ENCODE measurements at places on chromosomes 4 and X. TPM values are rescaled to one million over a fixed set of nuclear protein-coding genes. Genes with fewer than 3 reads are reported as not detected.

DNA sequence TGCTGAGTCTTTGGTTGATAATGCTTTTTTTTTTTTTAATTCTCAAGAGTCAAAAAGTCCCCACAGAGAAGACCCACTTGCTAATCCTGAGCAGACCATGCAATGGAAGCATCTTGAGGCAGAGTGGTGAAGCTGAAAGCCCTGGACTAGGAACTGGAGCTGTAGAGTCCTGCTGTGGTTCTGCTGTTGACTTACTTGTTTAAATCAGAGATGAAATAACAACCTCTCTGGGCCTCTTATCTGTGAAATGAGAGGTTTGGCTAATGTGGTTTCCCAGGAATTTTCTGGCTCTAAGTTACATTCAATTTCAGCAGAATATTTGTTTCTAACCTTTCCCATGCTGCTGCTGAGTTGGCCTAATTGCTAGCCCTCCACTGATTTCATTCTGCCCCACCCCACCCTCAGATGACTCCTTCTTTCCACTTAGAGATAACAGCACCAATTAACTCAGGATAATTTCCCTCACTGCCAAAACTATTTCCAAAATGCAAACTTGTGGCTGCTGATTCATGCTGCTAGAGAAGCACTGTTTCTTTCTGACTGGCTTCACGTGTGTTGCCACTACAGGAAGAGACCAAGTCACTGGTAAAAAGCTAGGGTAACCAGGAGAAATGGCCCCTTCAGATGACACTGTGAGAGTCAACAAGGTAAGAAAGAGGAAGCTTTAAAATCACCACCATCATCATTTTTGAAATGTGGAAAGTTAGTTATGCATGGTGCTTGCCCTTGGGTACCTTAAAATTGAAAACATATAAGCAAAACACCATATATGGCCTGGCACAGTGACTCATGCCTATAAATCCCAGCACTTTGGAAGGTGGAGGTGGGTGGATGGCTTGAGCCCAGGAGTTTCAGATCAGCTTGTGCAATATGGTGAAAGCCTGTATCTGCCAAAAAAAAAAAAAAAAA is 326.4 kb downstream of the DCHS2 start:
- no peak for DNase-seq

- DNase-seq = no peak
These were observed 73.1 kb downstream of the FBXO8 start for GRCh38 chr4:174210354-174210753.

GRCh38 chr4:180940680-180941079 is 1302.5 kb upstream of the TENM3 start:
- DNase-seq = no peak

DNA sequence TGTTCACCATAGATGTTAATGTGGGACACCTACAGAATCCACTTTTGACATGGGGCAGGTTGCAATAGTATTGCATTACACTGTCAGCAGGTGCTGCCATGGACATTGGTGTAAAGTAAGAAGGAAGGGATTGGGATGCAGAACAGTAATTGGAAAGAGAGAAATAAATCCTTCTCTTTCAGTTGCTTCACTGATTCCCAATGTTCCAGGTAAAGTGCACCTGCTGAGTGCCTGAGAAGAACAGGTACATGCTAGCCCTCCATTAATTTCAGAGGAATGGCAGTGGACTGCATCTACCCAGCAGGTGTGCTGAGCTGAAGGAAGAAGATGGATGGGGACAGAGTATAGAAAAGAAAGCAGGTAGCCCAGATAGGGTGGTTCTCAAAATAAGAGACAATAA is 248.5 kb downstream of the TENM3 start:
- no peak for DNase-seq

- no peak for DNase-seq
These were observed 109.3 kb downstream of the ASB9 start for GRCh38 chrX:15160558-15161095.

- peak; percentile 76 for DNase-seq
These were observed 107.3 kb downstream of the AMMECR1 start for GRCh38 chrX:110210417-110211139.

GRCh38 chr4:183607894-183608293 is 51.1 kb downstream of the RWDD4 start:
- DNase-seq = no peak

DNA sequence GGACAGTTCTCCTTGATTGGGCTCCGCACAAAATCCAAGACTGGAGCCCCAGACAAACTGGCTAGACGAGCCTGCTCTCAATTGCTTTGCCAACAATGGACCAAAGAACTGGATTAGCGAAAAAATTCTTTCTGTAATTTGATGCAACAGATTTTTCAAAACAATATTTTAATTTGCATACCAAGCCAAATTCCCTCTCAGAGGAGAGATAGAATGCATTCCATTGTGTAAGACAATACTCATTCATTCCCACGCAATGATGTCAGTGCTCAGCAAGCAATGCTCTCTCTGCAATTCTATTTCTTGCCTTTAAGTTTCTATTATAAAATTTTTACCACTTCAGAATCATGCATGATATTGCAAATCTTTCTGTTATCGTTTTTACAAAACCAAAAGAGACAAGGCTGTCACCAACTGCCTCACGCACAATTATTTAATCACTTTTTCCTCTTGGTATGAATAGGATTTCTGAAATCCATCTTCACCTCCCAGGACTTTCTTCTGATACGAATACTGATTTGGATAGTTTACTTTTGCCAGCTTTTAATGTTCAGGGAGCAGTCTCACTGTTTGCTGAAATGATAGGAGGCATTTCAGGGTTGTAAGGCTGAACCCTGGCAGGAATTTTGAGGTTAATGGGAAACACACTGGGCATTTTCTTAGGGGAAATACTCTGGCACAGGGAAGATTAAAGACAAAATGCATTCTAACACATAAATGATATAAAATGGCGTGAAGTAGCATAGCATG is 46.1 kb upstream of the HCCS start:
- no peak for DNase-seq

GRCh38 chr4:124431653-124432192 is 280.8 kb downstream of the ANKRD50 start:
- peak; percentile 8 for DNase-seq

DNA sequence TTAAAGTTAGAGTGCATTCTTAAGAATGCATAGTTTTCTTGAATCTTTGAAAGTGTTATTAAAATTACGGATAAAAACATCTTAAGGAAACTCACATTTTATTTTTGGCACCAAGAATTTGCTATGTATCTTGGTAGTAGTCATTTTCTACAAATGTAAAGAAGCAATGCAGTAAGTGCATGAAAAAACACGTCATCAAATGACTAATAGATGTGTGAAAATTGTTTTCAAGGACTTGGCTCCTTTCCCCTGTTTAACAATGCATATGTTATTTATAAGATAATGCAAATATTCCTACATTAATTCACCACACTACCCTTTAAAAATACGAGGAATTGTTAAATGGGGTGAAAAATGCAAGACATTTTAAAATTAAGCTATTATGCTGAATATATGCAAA is 461.2 kb upstream of the PCDH7 start:
- no peak for DNase-seq

DNA sequence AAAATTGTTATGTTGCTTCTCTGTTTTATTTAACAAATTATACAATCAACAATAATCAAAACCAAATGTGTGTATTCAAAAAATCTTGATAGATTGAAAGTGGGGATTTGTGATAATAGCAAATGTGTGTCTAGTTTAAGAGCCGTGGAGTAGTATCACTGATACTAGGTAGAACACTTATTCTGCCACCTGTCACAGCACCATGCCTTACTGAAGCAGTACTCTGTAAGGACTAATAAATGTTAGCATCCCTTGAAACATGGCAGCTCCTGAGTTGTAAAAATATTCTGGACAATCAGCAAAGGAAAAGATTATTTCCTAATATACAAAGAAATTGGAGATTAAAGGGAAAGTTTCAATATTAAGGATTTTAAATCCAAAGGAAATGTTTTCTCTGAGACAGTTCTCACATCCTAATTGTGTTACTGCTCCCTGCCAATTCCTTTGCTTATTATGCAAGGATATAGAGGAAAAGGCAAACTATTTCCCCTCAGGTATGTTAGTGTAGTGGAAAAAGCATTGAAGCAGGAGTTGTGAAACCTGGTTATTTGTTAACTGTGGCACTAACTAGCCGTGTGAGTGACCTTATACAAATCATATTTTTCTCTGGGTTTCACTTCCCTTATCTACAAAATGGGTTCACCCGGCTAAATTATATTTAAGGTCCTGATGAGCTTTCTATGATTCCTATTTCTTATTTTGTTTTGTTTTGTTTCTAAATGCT is 303.1 kb downstream of the ARHGAP24 start:
- peak; percentile 62 for DNase-seq

Gene CD38
- total RNA-seq = 10.9 TPM

- no peak for DNase-seq
These were observed 114.0 kb downstream of the FHIP1A start for GRCh38 chr4:151522866-151523519.
